Stimulated activated CD8-positive, alpha-beta memory T cell treated with anti-CD3 and anti-CD28 coated beads, Interleukin-7, amount 100 ng/mL, for 24 hours (primary cell): ENCODE measurements at places on chromosomes 7 and 10.

DNA sequence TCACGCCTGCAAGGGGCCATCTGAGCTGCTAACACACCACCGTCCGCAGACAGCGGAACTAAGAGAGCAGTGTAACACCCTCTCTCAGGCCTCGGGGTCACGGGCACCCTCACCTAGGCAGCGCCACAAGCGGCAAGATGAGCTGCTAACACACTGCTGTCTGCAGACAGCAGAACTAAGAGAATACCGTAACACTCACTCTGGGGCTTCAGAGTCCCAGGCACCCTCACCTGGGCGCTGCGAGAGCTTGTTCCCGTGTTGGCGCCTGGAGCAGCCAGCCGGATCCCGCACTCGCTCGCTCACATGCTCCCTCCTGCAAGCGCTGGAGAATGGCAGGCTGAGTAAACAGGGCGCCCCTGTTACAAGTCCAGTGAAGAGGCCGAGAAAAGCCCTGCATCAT lies 160.2 kb downstream of the SRPK2 start:
- no peak for DNase-seq

- DNase-seq = no peak
These were observed 32.7 kb upstream of the ZNF438 start for GRCh38 chr10:31064348-31064747.

DNA sequence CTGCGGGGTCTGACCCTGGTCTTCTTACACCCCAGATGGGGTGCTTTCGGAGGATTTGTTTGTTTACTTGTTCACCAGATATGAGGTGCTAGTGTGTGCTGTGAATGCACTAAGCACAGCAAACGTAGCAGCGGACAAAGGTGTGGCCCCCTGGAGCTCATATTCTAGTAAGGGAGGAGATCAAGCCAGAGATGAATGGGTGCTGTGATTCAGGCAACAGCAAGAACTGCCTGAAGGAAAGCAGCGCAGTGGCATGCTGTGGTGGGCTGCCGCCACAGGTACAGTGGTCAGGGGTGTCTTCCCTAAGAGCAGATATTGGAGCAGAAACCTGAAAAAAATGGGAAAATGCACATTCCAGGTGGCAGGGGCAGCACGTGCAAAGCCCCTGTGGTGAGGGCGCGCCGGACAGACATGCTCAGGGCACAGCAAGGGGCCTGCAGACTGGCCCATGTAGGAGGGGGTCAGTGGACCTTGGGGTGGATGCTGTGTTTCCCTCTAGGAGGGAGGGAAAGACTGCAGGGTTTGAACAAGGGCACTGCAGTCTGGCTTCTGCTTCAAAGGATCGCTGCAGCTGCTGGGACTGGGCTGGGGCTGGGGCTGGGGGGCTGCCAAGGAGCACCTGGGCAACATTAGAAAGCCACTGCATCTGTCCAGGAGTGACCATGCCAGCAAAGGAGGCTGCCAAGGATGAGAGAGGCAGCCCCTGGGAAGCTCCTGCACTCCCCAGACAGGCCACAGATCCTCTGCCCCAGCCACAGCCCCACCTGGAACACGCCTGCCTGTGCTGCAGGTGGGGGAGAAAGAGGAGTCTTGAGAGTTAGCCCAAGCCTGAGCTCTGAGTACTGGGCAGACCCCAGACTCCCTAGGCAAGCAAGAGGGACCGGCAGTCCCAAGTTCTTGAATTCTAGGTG lies 927 bp upstream of the DEPP1 start:
- DNase-seq = no peak

- no peak for DNase-seq
These were observed 479.3 kb downstream of the DNAJB6 start for GRCh38 chr7:157816086-157816485.

GRCh38 chr10:78544423-78545090 lies 510.9 kb downstream of the RPS24 start:
- DNase-seq = no peak
